ENCODE measurements at places on chromosomes 5 and 9.

GRCh38 chr9:90967145-90967538 is 165.5 kb downstream of the SYK start:
- DNase-seq, result no peak

GRCh38 chr5:66929995-66930394 is 266.6 kb downstream of the CD180 start:
- no peak for DNase-seq

GRCh38 chr9:9746826-9747225 is 866.0 kb downstream of the PTPRD start:
- no peak for DNase-seq

GRCh38 chr5:90306613-90307012 is 102.9 kb downstream of the CETN3 start:
- DNase-seq, result no peak

GRCh38 chr5:56481428-56482357 is 248.6 kb upstream of the ANKRD55 start:
- peak; percentile 21 for DNase-seq

DNA sequence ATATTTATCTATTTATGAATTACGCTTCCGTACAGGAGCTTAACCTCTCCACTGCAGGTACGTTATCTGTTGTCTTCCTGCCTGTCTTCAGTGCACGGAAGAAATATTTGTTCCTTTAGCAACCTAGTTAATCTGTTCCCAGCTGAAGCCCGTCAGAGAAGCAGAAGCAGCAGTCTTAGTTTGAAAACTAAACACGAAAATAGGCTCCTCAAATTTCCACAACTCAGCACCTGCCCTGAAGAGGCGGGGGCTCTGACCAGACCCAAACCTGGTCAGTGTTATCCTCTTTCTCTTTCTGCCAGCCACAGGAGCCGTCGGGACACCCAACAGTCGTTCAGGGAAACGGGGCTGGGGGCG is 462 bp downstream of the NUDCD2 start:
- DNase-seq, result no peak

GRCh38 chr9:100099722-100100042 is 639 bp downstream of the INVS start:
- DNase-seq, result no peak

DNA sequence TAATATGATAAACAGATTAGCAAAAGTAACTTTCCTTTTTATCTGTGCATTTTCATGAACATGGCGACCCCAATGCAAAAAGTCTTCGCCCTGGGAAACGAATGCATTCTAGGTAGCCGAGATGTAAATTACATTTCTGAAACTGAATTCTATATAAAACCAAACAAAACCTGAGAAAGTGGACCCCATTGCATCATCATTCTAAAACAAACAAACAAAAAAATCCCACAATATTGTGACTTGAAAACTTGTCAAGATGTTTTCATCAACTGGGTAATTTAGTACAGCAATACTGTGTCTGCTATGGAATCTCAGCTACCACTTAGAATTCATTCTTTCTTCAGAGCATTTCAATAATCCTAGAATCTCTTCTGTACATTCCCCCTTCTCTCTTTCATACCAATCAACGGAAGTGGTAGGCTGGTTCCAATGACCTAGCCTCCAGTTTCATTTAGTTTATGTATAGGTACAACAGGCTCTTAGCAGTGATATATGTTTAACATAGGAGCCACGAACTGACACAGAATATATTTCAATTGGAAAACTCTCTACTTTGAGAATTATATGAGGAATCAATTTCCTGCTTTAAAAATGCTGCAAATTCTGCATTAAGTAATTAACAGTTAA is 85.6 kb downstream of the FBXW11 start:
- DNase-seq, result no peak

DNA sequence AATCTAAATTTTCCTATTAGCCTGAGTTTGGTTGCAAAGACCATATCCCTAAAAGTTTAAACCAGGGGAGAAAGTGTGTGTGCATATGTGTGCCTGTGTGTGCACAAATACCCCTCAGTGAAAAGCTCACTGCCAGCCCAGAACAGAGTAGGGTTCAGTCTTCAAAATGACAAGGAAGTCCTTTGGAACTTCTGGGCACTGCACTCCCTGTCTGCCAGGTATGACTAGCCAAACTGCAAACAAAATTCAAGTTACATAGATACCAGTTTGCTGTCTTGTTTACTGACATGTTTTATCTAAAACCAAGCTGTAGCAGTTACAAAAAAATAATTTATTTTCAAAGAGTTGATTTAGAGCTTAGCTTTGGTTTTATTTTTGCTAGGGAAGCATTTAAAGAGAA is 100.1 kb downstream of the ARHGEF28 start:
- DNase-seq, result no peak

- DNase-seq, result no peak
These were observed 669.0 kb downstream of the ACTL7B start for GRCh38 chr9:108186642-108187395.

- no peak for DNase-seq
These were observed 41.3 kb downstream of the GARNL3 start for GRCh38 chr9:127305838-127306226.

DNA sequence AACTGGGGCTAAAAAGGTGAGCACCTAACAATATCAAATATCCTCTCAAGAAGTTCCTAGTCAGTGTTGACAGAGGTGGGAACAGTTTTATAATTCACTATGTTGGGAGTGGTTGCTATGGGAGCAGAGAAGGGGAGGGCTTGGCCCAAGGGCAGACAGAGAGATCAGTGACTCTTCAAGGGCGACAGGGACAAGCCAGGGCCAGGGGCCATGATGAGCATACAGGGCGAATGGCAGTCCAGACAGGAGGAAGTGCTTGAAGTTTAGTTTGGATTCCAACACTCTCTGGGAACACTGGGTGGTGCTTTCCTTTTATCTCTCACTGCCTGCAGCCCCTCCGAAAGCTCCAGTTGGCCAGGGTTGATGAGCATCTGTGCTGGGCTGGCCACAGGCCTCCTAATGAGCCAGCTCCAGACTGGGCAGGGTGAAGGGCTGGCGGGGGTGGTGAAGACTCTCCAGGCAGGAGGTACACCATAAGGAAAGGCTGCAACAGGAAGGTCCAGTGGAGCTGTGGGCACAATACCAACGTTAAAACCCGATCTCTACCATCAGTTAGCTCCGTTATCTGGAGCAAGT is 111.3 kb downstream of the TMEM174 start:
- DNase-seq, result no peak

GRCh38 chr9:2809692-2810419 is 34.0 kb downstream of the PUM3 start:
- DNase-seq, result no peak

Measured in activated effector memory CD4-positive, alpha-beta T cell treated with Interleukin-2 at 50 U/mL for 16 hours (primary cell).